ENCODE measurements at places on chromosomes 5 and 9. TPM values are rescaled to one million over a fixed set of nuclear protein-coding genes. Genes with fewer than 3 reads are reported as not detected.
A peak's percentile ranks its signal among the peaks of the same experiment; 100 is the strongest.

The ASPN gene
- total RNA-seq: 132 TPM

- no peak for DNase-seq
Observed at GRCh38 chr9:113774963-113775362, 101.1 kb upstream of the ZNF618 start.

DNA sequence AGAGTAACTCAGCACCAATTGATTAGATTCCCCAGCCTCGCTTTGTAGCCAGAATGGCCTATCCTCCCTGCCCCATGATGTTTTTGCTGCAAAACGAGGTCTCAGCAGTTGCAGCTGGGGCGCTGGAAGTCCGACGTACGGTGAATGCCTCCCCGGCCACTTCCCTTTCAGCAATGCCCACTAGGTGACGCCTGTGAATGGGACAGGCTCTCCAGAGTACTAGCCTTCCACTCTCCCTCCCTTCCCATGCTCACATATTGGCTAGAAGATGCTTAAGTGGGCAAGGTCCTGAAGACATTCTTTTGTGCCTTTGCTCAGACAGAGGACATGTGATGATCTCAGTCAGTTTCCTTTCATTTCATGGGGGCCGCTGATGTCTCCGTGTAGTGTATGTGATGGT, 50.8 kb downstream of the DMRT2 start:
- peak; percentile 64 for DNase-seq

DNA sequence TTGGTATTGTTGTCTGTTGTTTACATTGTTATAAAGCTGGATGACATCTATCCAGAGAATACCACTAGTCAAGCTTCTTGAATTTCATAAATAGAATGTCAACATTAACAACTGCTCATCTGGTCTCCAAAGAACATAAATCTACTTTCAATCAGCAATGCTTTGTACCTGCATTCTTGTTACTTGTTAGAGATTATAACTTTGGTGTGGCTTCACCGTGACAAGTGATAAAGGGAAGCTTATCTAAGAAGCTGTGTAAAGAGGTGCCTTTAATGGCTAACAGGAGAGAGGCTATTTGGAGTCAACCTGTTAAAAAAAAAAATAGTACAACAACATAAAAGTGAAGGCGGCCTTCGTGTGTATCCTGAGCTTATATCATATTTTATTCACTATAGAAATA, 41.8 kb downstream of the MUSK start:
- DNase-seq: no peak

DNA sequence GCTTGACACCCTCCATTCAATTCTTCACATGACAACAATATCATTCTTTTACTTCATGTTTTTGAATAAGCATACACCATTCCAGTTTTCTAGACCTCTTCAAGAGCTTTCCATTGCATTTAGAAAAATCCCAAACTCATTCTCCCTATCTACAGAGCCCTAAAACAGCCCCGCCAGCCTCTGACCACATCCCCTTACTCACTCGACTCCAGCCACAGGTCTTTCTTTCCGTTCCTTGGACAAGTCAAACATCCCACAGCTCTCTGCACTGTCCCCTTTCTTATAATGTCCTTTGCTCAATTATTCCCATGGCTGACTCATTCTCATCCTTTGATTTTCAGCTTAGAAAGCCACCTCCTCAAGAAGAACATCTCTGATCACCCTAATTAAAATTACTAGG, 38.2 kb downstream of the TTC39B start:
- no peak for DNase-seq

The ADGRD2 gene
- not detected for total RNA-seq

The FXN gene
- total RNA-seq: 8.2 TPM

DNA sequence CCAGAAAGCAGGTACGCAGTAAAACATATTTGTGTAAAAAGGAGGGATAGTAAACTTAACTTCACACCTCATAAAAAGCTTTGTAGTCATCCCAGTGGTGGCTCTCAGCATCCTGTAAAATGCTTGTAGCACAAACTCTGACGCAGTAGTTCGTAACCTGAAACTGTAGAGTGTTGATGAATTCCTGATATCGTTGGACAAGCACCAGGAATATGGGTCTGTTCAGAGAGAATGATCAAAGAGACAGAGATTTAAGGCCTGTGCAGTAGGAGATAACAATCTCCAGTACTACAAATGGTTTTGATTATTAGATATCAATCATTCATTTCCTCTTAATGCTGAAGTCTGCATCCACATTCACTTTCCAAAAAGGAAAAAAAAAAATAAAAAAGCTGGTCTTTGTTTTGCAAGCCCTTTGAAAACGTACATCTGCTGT, 148.5 kb downstream of the KIAA0825 start:
- peak; percentile 21 for DNase-seq

DNA sequence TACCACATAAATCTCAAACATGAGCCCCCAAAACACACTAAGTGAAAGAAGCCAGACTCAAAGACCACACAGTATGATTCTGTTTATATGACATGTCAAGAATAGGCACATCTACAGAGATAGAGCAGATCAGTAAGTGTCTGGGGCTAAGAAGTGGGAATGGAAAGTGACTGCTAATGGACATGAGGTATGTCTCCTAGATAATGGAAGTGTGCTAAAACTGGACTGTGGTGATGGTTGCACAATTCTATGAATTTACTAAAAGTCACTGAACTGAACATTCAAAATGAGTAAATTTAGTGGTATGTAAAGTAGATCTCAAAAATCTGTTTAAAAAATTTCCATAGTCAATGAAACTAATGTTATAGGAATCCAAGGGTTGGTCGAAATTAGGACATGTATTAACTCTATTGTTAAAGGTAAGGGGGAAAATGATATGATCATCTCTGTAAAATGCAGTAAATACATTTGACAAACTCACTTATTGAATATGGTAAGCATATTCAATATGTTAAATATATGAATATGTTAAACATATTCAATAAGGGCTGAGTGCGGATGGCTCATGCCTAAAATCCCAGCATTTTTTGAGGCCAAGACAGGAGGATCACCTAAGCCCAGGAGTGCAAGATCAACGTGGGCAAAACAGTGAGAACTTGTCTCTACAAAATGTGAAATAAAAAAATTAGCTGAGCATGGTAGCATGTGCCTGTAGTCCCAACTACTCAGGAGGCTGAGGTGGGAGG, 51.7 kb downstream of the NUP155 start:
- DNase-seq: no peak

DNA sequence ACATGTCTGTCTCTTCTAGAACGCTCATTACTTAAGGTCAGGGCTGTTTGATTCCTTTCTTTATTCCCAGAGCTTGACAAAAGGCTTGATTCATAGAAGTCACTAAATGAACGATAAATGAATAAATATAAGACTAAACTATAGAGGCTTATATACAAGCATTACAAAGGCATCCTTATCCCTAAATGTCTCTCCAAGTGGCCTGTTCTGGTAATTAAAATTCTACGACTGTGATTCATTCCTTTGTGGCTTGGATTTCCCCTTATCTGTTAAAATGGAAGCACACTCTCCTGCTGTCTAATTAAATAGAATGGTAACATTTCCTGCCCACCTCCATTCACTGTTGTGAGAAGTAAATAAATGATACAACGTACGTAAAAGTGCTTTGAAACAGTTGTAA, 49.5 kb downstream of the C7 start:
- DNase-seq: no peak

The EQTN gene
- total RNA-seq: not detected

DNA sequence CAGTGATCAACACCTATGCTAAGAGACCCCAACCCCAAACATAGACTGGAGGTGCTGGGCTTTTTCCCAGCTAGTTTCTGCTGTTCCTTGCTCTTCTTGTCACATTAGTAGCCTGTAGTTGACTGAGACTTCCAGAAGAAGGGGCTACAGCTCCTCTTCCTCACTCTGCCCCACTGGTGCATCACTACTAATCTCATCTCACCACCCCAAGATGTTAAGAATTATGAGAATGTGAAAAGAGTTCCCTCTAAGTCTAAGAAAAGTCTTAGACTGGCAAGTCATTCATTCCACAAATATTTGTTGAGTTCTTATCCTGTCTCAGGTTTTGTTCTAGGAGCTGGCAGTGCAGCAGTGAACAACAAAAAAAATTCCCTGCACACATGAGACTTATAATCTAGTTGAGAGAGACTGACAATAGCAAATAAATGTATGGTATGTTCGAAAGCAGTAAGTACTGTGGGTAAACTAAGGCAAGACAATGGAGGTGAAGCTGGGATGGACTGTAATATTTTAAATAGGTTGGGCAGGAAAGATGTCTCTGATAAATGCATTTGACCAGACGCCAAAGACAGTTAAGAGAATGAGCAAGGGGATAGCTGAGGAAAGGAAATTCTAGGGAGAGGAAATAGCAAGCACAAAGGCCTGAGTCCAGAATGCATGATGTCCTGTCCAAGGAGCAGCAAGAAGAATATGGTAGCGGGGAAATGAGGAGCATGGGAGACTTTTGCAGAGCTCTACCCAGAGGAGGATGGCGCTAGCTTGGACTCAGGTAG, 92.3 kb downstream of the PTCD2 start:
- DNase-seq: peak; percentile 24

The COL15A1 gene
- total RNA-seq: 348 TPM

DNA sequence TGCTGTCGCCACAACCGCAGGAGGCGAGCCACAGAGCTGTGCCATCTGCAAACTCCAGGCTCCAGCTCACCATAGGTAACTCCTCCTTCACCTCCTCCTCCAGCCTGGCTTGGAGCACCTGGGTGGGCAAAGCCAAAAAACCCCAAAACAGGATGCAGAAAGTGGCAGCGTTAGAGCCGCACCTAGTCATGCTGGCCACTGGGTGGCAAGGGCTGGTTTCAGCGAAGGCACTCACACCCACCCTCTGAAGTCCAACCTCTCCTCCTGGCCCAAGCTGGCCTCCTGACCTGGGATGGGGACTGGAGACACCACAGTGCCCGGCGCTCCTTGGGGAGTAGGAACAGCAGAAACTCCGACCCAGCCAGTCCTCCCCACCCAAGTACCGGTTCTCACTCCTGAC, 28.7 kb upstream of the ZNF354B start:
- no peak for DNase-seq

DNA sequence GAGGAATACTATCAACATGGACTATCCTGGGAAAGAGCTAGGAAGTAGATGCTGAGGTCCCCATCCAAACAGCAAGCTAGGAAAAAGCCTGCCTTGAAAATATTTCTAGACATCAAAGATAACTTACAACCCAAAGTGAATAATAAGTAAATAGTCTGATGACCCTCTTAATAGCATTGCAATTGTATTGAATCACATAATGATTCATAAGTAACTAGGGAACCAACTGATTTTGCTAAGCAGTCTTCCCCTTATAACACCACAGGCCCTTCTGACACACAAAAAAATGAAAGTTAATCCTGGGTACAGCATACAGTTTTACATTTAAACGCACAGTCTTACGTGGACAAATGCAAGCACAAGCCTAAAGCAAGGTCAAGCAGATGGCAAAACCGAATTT, 199.3 kb downstream of the RFK start:
- no peak for DNase-seq

The LCN12 gene
- total RNA-seq: not detected

GRCh38 chr5:163094492-163095180, 342.8 kb upstream of the CCNG1 start:
- DNase-seq: no peak

DNA sequence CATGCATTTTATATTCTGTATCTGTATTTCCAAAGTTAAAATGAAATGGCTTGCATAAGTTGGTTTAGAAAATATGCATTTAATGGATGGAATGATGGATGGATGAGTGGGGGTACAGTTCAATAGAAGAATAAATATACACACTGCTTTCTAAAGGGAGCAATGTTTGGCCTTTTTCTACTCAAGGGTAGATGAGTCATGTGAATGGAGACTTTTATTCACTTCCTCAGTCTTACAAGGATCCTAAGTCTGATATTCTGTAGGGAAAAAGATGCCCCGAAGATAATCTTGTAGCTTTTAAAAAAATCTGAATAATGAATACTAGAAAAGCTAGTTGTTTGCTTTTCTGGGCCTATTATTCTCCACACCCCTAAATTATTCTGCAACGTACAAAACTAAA, 2112.1 kb downstream of the MAT2B start:
- no peak for DNase-seq

DNA sequence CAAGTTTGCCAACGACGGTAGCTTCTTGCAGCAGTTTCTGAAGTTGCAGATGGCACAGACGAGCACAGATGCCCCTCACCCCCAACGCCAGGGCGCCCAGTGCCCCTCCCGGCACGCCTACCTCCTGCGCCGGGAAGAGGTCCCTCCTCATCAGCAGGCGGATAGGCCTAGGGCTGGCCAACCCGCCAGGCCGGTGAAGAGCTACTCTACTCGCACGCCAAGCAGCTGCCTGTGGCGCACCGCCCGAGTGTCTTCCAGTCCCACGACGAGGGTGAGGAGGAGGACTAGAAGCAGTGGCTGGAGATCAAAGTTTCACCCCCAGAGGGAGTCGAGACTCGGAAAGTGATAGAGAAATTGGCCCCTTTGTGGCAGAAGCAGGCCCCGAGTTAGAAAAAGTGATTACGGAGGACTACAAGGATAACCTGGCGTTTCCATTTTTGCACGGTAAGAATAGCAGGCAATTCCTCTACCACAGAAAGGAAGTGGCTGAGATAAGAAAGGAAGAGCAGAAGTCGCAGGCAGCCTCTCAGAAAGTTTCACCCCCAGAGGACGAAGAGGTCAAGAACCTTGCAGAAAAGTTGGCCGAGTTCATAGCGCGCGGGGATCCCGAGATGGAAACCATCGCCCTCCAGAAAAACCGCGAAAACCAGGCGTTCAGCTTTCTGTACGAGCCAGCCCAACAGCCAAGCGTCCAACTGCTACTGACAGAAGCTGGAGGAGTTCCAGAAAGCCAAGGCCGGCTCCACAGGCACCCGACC, 170.4 kb downstream of the HINT1 start:
- no peak for DNase-seq

The ROPN1L gene
- 7.5 TPM for total RNA-seq

- DNase-seq: no peak
Observed at GRCh38 chr5:154866841-154867240, 8.4 kb downstream of the CNOT8 start.

GRCh38 chr5:61617039-61617438, 285.0 kb downstream of the ZSWIM6 start:
- no peak for DNase-seq

DNA sequence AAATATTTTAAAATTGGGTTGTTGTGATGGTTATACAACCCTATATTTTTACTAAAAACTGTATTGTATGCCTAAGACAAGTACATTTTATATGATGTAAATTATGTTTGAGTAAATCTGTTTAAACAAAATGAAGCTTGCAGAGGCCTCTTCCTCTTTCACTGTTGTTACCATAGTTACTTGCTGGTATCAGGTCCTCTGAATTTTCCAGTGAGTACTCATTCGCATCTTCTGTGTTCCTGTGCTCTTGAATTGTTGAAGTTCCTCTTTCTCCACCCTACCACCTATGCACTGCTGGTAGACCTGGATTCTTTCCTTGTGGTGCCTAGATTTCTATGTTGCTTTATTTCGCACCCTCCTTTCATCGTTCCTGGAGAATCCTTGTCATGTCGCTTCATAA, 938.5 kb upstream of the ACO1 start:
- DNase-seq: no peak
